ENCODE measurements at places on chromosomes 2 and 18.

DNA sequence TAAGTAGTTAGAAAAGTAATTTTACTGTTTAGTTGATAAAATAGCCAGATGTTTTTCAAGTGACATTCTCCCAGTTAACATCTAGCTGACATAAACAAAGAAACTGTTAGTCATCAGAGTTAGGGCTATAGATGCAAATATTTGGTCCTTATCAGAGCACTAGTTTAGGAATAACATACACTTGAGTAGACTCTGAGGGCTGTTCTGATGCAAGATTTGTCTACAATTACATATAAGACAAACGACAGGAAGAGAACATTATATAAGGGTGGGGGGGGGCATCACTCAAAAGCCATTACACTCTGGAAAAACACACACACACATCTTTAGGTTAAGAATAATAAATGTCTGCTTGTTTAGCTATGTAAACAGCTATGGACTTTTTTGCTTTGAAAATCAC lies 554.4 kb upstream of the LRRTM1 start:
- no peak for DNase-seq

DNA sequence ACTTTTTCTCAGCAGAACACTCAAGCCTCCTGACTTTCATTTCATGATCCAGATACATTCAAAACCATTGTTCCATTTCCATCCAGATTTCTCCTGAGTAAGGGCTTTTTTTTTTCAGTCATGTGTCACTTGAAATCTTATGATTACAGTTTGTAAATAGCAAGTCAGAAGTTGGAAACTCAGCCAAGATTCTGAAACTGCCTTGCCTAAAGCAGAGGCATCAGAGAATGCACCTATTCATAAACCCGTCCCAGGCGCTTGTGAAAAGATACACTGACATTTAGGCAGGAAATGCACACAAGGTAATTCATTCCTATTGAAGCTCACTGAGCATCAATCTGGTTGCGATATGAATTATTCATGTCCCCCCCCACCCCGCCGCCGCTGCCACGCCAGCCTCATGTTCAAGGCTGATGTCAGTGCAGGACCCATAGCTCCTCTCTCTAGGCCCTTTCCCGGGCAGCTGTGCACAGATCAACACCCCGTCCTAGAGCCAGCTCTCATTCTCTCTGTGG lies 30.4 kb upstream of the MGAT4A start:
- no peak for DNase-seq

- DNase-seq, result no peak
Observed at GRCh38 chr2:105794926-105795574, 50.3 kb downstream of the NCK2 start.

- DNase-seq, result peak; percentile 12
Observed at GRCh38 chr18:6982398-6982797, 135.2 kb downstream of the LAMA1 start.

DNA sequence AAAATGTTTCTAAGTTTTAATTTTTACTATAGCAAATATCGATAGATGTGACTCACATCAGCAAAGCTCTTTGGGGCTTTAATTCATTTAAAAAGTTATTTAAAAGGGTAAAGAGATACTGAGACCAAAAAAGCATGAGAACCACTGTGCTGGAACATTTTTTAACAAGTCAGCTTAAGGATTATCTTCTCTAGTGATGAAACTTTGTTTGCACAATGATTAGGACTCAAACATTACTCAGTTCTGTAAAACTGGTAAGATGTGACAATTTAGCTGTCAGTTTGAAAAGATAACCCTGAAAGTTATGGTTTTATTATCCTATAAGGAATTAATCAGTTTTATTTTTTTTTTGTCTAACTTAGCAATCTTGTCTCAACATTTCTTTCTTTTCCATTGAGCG lies 301.4 kb downstream of the TSN start:
- no peak for DNase-seq

- no peak for DNase-seq
Observed at GRCh38 chr2:71534826-71535225, 81.5 kb downstream of the DYSF start.

- peak; percentile 61 for DNase-seq
Observed at GRCh38 chr18:51168026-51168742, 29.3 kb downstream of the MEX3C start.

GRCh38 chr2:139177041-139177440 lies 396.9 kb upstream of the NXPH2 start:
- DNase-seq, result no peak

GRCh38 chr2:132620115-132620514 lies 49.9 kb downstream of the LYPD1 start:
- DNase-seq, result no peak

- no peak for DNase-seq
Observed at GRCh38 chr2:135975702-135976101, 9.7 kb downstream of the DARS1 start.

DNA sequence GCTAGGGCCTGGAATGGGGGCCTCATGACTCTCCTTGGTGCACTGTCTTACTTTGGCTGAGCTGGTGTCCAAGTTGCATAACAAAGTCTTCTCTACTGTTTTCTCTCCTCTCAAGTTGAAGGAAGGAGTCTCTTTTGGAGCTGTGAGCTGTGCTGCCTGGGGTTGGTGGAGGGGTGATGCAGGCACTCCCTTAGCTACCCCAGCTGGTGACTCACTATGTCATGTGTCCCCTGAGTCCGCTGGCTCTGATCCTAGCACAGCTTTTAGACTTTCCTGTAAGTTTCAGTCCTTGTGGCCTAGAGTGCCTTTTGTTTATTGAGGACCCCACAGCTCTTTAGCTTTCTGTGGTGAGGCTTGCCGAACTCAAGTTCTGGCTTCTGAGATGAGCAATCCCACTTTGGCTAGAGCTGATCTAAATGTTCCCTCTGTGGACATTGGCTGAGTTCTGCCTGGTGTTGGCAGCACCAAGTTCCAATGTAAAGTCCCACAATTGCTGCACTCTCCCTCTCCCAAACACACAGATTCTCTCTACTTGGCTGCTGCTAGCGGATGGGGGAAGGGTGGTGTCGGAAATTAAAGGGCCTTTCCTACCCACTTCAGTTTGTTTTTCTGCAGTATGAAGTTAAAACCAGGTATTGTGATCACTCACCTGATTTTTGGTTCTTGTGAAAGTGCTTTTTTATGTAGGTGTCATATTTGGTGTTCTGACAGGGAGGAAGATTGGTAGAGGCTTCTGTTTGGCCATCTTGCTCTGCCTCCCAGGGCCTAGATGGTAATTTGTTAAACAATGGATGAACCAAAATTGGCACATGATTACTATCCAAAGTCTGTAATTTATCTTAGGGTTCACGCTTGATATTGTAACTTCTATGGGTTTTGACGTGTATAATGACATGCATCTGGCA lies 83.2 kb downstream of the COMMD1 start:
- no peak for DNase-seq

GRCh38 chr18:30121397-30121796 lies 921.1 kb downstream of the DSC3 start:
- no peak for DNase-seq

DNA sequence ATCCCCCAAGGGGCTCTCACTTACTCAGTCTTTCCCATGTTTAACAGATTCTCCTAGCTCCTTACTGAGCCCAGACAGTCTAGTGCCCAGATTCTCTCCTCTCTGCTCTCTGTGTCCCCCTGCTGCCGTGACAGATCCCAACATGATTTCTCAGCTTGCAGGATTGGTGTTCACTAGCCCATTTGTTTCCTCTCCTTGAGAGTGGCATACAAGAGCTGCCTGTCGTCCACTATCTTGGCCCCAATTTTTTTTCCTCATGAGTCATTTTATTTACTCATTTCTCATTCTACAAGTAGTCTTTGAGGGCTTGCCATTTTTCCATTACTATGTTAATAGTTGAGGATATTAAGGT lies 199.9 kb upstream of the FN1 start:
- no peak for DNase-seq

DNA sequence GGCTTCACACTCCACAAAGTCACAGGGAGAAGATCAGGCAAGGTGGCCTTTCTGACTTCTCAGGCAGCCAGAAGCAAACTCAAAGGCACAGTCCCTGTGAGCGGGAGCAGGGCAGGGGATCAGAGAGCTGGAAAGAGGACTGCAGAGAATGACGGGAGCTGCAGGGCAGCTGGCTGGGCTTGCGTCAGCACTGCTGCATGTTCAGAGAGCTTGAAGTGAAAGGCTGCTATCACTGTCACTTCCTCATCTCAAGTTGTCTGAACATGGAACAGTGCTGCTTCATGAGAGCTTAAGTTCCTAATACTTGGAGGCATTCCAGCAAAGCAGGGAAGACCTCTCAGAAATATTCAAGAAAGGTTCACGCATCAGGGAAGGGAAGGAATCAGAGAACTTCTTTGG lies 20.4 kb downstream of the TGFBRAP1 start:
- peak; percentile 21 for DNase-seq

Data from iPS-NIHi11 (cell line).